ENCODE measurements at places on chromosomes 1 and 21. TPM values are rescaled to one million over a fixed set of nuclear protein-coding genes. Genes with fewer than 3 reads are reported as not detected.

SYNC gene
- 1.6 TPM for polyA plus RNA-seq

IGSF9 gene
- polyA plus RNA-seq = 9.3 TPM

GBP6 gene
- polyA plus RNA-seq = 0.14 TPM

RNU1-3 gene
- polyA plus RNA-seq = not detected

THEMIS2 gene
- 1.5 TPM for polyA plus RNA-seq

AGMAT gene
- 0.78 TPM for polyA plus RNA-seq

KRTAP7-1 gene
- polyA plus RNA-seq = not detected

HEYL gene
- not detected for polyA plus RNA-seq

LMX1A gene
- polyA plus RNA-seq = not detected

LCE1E gene
- 0.59 TPM for polyA plus RNA-seq

HOOK1 gene
- 1.9 TPM for polyA plus RNA-seq

LCE3B gene
- not detected for polyA plus RNA-seq

LRRC39 gene
- 0.09 TPM for polyA plus RNA-seq

Measured in foreskin keratinocyte (primary cell).